Sigmoid colon (tissue), 7 donors: ENCODE measurements at places on chromosomes 7 and 10. TPM values are rescaled to one million over a fixed set of nuclear protein-coding genes. Genes with fewer than 3 reads are reported as not detected.

RBM20 gene
- total RNA-seq = 6.2 TPM

RET gene
- 3.9 TPM for total RNA-seq

EPHA1 gene
- not detected for total RNA-seq

LOXL4 gene
- total RNA-seq = 15.8 TPM
